Cardiac ventricle fibroblast (primary cell): ENCODE measurements at places on chromosomes 5 and 9. TPM values are rescaled to one million over a fixed set of nuclear protein-coding genes. Genes with fewer than 3 reads are reported as not detected.

TAF11L5 gene
- total RNA-seq, result not detected in 2 replicates

KCNV2 gene
- total RNA-seq, result not detected in 2 replicates

SMIM33 gene
- not detected in 2 replicates for total RNA-seq

AJM1 gene
- 1.1 and 1.4 TPM in 2 replicates for total RNA-seq

IARS1 gene
- total RNA-seq, result 72.6 and 80.5 TPM in 2 replicates
